Globus pallidus (tissue), 1 donor: ENCODE measurements at places on chromosomes 5 and 9.

DNA sequence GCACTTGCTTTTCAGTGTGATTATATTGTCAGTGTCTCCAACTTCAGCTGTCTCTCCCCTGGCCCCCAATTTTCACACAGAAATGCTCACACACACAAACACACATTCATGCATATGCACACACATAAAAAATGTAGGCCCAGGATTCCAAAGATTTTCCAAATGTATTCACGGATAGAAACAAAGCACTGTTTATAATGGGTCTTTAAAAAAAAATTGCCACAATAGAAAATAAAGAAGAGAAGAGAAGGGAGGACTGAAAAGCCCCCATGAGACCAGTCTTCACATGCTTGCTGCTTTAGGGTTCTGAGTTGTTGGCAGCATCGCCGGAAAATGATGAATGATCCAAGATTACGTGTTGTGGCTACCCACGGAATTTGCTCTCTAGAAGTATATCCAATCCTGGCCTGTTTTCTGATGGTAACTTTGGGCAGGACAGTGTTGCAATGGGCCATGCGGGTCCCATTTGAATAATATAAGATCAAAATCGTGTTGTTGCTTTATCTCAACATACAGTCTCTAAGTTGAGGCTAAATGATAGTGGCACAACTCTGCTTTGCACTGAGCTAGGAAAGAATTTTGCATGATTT is 36.2 kb upstream of the ACO1 start:
- DNase-seq: no peak

GRCh38 chr5:149593370-149593769 is 12.1 kb downstream of the ARHGEF37 start:
- no peak for DNase-seq

DNA sequence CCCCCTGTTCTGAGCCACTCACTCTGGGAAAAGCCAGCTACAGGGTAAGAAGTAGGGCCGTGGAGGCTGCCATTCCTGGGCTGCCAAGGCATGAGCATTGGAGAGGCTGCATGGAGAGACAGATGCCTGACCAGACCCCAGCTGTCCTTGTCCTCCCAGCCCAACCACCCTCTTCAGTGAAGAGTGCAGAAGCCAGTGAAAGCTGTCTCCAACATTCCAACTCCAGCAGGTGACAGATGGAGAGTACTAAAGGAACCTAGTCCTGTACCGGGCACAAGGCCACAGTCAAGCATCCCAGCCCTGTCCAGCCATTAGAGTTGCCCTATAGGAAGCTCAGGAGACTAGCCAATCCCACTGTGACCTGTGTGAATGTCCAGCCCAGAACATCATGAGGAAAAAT is 165.1 kb downstream of the DIRAS2 start:
- no peak for DNase-seq

- no peak for DNase-seq
Measured at GRCh38 chr9:81375187-81376100, 313.9 kb downstream of the TLE1 start.

DNA sequence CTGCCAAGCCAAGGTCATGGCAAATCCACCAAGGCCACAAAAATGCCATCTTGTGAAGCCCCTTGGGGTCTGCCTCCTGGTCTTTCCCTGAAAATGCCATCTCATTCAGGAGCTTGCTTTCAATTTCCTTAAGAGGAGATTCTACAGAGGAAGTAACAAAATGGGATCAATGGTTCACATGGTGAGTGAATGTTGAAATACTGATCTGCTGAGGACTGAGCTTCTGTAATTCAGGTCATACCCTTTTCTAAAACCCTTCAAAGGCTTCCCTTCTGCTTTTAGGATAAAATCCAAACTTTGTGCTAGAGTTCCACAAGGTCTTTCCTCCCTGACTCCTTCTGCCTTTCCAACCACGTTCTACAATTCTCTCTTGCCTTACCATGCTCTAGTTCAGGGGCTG is 24.7 kb upstream of the NR3C1 start:
- peak; percentile 24 for DNase-seq

DNA sequence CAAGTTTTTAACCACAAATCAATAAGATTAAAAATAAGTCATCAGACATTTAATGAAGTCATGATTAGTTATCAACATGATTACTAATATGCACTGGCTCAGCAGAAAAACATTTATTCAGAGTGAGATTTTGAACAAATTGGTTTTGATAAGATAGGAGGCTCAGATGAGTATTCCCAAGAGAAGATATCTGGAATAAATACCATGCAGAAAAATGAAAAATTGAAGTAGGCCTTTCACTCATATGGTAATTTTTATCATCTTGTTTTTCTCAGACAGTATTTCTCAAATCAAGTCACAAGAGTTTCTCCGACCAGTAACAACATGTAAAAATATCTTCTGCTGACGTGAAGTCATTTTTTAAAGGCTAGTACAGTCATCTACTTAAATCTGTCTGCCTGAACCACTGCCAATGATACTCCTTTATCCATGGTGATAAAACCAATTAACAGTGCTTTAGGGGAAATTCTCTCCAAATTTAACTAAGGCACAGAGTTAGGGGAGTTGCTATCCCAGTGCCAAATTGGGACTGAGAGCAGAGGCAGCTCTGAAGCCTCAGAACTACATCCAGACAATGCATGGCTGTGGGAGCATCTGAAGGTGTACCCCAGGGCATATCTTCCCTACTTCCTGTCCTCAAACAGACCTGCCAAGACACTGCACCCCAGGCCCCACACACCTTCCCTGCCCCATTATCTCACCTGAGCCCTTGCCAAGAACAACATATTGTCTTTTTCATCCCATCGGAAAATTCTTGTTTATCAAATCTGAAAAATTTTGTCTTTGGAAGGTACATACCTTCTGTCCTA is 105.5 kb upstream of the TSLP start:
- DNase-seq: no peak

DNA sequence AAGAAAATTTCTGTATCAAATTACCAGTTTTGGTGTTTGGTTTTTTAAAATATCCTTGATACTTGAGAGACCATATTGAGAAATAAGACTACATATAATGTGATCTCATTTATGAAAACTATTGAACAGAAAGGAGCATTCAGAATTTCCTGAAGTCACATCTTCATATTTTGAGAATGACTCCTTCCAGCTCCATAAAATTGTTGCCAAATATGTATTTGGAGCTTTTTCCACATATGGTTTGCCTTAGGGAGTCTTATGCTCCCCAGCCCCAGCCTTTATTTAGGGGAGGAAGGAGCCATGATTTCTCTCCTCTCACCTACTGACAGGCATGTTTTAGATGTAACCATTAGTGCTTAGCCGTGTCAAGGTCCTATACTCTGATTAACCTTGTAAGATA is 51.1 kb downstream of the GCNT1 start:
- DNase-seq: no peak

- peak; percentile 50 for DNase-seq
Measured at GRCh38 chr5:141992349-141992963, 20.4 kb downstream of the GNPDA1 start.

- no peak for DNase-seq
Measured at GRCh38 chr9:123246534-123246933, 21.9 kb downstream of the STRBP start.

DNA sequence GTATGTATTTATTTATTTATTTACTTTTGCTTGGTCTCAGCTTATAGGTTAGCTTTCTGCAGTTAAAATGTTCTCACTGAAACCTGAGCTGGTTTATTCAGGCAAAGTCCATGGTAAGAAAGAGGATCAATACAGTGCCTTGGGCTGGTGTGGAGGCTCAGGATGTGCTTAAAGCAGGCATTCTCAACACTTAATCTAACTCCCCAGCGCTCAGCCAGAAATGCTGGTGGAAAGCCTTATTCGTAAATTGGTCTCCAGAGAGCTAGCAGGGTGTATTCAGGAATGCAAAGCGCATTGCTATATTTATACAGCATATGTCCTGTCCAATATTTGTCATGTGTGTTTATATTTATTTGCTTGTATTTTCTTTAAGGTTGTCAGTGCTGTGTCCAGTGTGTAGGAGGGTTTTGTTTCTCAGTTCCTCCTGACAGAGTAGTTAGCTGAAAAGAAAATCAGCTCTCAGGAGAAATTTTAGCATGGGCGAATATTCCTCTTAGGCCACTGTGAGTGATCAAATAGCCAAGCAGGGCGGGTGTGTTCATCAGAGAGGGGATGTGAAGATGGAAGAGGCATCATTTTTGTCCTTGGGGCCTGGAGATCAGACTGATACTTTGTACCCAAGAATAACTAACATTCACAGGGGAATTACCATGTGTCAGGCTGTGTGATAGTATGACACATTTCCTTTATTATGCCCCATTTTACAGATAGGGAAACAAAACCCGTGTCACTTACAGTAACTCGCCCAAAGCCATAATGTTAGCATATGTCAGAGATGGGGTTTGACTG is 65.8 kb downstream of the DOCK2 start:
- DNase-seq: no peak

DNA sequence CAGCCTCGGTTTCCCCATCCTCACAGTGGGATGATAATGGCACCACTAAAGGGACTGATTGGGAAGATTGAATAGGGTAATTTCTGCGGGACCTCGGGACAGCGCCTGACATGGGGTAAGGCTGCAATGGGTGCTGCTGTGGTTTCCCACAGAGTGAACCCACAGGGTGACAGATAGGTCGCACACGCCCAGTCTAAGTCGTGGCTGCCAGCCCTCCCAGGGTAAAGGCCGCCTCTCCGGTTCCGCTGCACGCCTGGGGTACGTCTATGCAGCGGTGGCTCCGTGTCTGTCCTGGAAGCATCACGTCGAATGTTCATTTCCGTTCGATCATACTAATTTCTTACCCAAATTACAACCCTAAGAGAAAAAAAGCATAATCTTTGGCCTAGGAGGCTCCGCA is 631 bp downstream of the CFAP77 start:
- DNase-seq: no peak

DNA sequence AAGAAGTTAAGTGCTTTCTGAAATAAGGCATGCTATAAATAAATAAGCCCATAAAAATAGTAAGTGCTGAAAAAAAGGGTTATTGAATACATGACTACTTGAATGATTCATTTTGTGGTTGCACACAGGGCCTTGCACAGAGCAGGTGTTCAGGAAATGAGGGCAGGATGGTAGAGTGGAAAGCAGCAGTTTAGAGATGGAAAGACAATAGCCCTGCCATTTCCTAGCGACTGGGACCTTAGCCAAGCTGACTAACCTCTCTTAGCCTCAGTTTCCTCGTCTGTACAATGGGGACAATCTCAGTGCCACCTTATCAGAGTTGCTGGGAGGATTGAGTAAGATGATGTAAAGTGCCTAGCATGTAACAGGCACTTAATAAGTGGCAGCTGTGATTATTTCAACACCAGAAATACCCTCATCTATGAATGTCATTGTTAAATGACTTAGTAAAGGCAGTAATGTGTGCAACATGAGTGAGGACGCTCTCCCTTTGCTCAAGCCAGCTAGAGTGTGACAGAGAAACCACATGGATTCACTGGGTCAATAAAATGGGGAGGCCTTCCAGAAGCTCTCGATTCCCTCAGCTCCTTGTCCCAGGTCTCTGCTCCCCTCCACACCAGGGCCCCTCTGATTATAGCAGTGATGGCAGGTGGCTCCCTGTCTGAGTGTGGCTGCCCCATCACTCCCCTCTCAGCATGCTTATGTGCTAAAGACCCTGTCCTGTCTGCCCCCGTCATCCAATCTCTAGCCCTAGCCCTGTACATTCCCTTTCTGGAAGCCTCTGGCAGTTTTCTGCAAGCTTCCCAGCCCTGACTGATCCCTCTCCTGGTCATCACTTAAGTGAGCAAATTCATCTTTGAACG is 16.0 kb upstream of the PHF19 start:
- no peak for DNase-seq

GRCh38 chr5:130400091-130400490 is 495.8 kb downstream of the CHSY3 start:
- no peak for DNase-seq

DNA sequence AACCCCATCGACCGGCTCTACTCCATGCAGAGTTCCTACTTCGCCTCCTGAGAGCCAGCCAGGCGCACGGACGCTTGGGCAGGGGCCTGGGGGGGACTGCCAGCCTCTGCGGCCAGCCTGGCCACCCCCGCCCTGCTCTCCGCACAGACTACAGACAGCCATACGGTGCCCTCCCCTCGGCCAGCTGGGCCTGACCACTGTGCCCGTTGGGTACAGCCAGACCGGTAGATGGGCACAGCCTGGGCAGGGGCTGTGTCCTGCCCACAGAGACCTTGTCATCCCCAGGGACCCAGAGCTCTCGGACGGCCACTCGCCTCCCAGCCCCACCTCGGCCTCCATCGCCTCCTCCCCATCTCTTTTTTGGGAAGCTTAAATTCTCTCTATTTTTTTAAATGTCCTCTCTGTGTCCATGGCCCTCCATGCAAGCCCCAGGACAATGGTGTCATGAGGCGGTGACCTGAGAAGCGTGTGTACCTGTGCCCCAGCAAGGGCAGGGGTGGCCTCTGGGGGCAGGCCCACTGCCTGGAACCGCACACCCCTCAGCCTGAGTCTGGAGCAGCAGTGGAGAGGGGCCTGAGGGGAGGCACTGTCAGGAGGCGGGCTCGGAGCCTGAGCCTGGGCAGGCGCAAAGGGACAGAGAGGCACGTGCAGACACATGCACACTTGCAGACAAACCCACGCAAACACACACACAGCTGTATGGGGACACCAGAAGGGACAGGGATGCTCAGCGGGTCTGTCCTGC is 82.8 kb downstream of the LMX1B start:
- no peak for DNase-seq

GRCh38 chr9:88828492-88828974 is 162.7 kb upstream of the S1PR3 start:
- DNase-seq: no peak

DNA sequence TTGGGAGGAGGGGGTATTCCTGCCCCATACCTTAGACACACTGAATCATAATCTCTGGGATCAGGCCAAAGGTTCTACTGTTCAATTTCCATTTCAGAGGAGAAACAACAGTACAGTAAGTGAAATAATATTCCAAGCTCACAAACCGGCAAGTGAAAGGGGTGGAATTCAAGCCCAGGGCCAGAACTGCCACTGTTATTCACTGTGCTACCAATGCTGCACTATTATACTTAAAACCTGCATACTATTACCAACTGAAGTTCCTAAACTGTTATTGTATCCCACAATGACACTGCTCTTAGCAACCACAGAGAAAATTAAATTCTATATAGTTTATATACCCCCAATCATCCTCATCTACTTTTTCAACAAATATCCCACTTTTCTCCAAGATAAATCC is 24.6 kb downstream of the SSBP2 start:
- DNase-seq: no peak

GRCh38 chr9:14769230-14769571 is 46.7 kb upstream of the CER1 start:
- DNase-seq: peak; percentile 22

- peak; percentile 86 for DNase-seq
Measured at GRCh38 chr9:117487555-117488175, 72.8 kb upstream of the ASTN2 start.

DNA sequence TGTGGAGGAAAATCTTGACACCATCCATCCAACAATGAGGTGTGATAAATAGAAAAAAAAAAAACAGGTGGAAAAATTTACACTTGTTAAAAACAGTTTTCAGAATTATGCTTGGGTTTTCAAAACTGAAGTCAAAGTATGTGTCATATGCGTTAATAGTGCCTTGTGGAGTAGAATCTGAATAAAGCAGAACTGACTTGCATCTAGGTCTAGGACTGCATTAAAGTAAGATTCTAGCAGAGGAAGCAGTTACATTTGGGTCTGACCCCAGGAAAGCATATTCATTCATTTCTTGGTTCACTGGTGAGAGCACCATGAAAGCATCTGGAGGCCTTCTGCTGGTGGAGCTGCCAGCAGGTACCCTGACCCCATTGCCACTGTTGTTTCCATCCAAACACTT is 89.0 kb downstream of the MARCHF3 start:
- no peak for DNase-seq

- DNase-seq: no peak
Measured at GRCh38 chr5:134048864-134049263, 44.1 kb upstream of the VDAC1 start.

- no peak for DNase-seq
Measured at GRCh38 chr5:71932131-71932654, 175.1 kb upstream of the MAP1B start.
